ENCODE measurements at places on chromosomes 3 and 15. TPM values are rescaled to one million over a fixed set of nuclear protein-coding genes. Genes with fewer than 3 reads are reported as not detected.

Gene CILP
- 0.04 TPM for total RNA-seq

Gene KCNH8
- total RNA-seq = not detected

Gene GPR171
- 229 TPM for total RNA-seq

Gene TAGLN3
- total RNA-seq = 0.57 TPM

Gene CEP19
- total RNA-seq = 4.8 TPM

Gene CCR4
- total RNA-seq = 40.9 TPM

Gene SLC51B
- not detected for total RNA-seq

Gene SPESP1
- total RNA-seq = 0.99 TPM

Gene MKRN2OS
- total RNA-seq = not detected

Gene RAB11A
- total RNA-seq = 143 TPM

Measured in activated CD8-positive, alpha-beta memory T cell treated with anti-CD3 and anti-CD28 coated beads for 36 hours (primary cell).